ENCODE measurements at places on chromosomes 1 and 21.

GRCh38 chr1:165666152-165666825 lies 32.1 kb downstream of the ALDH9A1 start:
- DNase-seq = peak; percentile 13

GRCh38 chr1:219670426-219671149 lies 57.7 kb upstream of the ZC3H11B start:
- DNase-seq = no peak

- DNase-seq = no peak
Measured at GRCh38 chr1:20640183-20640597, 6.9 kb downstream of the PINK1 start.

- DNase-seq = no peak
Measured at GRCh38 chr1:116835161-116835560, 74.6 kb upstream of the PTGFRN start.

DNA sequence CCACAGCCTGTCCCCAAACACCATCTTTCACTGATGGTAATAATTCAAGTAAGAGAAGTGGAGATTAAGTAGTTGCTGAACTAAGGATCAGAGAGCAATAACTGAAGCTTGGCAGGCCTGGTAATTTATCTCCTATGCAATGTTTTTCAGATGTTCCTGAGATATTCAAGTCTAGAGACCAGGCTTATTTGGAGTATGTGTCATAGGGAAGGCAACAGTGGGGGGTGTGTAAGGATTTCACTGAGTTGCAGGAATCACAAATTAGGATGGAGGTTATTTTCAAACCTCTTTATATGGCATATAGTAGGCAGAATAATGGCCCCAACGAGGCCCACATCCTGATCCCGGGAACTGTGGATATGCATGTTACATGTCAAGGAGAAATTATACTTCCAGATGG lies 171.7 kb downstream of the KCNJ6 start:
- no peak for DNase-seq

- DNase-seq = no peak
Measured at GRCh38 chr1:167175901-167176300, 44.8 kb upstream of the POU2F1 start.

DNA sequence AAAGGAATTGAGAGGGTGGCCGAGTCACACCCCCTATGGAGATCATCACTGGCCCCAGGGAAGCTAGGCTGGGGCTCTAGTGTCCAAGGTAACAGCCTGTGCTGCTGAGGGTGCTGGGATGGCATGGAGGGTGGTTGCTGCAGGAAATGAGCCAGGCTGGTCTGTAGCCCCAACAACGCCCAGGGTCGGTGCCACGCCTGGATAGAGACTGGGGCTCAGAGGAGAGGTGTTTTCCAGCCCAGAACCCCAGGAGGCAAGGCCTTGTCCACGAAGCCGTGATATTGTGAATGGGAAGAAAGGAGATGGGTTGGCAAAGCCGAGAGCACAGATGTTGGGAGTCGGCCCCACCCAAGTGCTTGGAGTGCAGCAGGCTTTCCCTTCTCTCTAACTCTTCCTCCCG lies 68.9 kb upstream of the ACTRT2 start:
- DNase-seq = no peak

- DNase-seq = no peak
Measured at GRCh38 chr1:68375919-68376318, 73.8 kb downstream of the RPE65 start.

GRCh38 chr21:35071347-35071746 lies 22.2 kb upstream of the RUNX1 start:
- no peak for DNase-seq

- DNase-seq = no peak
Measured at GRCh38 chr1:101367630-101368029, 130.8 kb downstream of the S1PR1 start.

GRCh38 chr1:167563579-167564246 lies 10.2 kb upstream of the CREG1 start:
- no peak for DNase-seq

GRCh38 chr1:44807364-44808062 lies 362 bp upstream of the DYNLT4 start:
- peak; percentile 100 for DNase-seq

DNA sequence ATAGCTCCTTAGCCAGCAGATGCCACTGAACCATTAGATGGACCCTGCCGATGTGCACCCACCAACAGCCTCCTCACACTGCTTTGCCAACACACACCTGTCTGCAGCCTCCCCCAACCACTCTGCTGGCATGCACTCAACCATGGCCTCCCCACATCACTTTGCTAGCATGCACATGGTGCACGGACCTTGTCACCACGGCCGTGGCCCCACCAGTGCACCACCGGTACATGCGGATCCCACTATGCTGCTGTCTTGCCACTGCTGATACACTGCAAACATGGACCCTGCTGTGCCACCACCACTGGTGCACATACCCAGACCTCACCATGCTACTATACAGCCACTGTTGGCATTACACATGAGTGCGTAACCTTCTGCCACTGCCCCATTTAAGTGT lies 66.1 kb downstream of the HFM1 start:
- DNase-seq = no peak

DNA sequence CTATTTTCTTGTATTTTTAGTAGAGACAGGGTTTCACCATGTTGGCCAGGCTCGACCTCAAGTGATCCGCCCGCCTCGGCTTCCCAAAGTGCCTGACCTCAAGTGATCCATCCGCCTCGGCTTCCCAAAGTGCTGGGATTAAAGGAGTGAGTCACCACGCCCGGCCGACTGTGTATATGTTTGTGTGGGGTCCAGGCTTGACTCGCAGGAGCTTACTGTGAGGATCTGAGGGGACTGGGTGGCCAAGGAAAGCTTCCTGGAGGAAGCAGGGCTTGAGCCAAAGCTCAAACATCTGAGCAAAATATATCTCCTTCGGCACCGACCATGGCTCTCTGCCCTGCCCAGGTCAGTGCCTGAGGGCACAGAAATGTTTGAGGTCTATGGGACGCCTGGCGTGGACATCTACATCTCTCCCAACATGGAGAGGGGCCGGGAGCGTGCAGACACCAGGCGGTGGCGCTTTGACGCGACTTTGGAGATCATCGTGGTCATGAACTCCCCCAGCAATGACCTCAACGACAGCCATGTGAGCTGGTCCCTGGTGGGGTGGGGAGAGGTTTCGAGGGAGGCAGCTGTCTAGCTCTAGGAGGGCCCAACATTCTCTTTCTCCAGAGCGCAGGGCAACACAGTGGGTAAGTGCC lies 10.5 kb downstream of the PADI3 start:
- DNase-seq = no peak

DNA sequence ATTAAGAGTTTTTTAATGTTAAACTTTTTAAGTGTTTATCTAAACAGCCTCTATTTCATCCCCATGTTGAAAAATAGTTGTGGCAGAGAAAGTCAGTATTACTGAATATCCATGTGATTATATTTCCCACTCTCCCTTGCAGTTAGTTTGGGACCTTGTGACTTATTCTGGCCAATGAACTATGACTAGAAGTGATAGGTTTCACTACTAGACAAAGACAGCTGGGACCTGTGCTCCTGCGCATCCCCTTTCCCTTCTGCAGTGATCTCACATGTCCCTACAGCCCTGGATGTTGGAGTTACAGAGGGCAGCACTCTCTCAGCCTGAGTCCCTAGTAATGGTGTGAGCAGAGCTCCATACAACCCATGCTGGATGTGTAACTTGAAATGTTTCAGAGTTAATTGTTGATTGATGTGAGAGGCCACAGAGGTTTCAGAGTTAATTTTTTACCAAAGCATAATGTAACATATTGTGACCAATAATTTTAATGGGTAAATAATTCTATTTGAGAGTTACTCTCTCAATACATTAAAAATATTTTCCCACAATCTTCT lies 18.7 kb upstream of the SAMD13 start:
- no peak for DNase-seq

- no peak for DNase-seq
Measured at GRCh38 chr1:201028461-201028889, 5.0 kb upstream of the KIF21B start.

DNA sequence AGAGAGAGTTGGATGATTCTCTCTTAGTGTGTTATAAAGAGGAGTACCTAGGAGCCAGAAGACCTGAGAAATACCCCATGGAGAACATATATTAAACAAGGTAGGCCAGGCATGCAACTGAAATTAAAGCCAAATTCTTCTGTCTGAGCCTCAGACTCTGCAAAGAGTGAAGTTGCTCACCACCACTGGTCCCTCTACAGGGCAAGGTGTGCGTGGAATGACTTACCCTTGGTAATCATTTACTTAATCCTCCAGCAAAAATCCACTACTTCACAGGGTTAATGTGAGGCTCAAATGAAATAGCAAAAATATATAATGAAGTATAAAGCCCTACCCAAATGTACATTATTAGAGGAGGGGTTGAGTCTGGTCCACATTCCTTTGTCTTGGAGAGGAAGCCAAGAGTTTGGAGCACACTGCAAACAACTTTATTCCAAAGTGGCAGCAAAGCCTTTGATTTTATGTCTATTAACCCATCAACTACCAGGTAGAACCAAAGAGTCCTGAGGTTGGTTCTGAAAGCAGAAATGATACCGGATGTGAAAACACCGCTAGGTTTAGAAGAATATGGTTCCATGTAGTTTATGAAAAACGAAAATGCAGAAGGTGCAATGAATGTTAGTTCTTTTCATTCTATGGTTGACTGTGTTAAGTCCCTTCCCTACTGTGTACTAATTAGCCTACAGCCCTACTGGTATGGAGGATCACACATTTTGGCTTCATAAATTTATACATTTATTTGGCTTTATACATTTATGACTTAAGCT lies 8.5 kb downstream of the SSR2 start:
- no peak for DNase-seq

- no peak for DNase-seq
Measured at GRCh38 chr1:46941135-46941694, at the start of gene CYP4A11. TSS of gene CYP4A11 (minus strand) at chr1:46941476. CDS start at chr1:46941433, 43 bp downstream.

DNA sequence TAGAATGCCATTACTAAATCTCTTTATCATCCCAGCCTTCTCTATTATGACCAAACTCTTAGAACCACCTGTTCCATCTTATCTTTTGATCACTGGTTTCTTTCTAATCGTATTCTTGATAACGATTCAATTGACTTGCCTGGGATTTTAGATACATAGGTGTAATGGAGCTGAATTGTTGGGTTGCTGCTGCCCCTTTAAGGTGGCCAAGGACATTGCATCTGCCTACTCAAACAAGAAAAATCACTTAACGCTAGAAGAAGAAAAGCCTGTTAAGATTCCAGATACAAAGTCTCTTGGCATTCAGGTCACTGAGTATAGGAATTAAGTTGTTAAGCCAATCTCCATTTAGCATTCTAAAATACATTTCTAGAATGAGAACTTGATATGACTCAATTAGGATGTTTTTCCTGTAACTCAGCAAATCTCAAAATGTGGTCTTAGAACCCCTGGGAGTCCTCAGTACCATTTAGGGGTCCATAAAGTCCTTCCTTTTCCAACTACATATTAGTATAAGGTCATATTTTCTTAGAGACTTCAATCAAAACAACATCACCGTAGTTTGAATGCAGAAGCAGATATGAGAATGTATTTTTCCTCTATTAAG lies 12.4 kb downstream of the NEXN start:
- DNase-seq = peak; percentile 17

- no peak for DNase-seq
Measured at GRCh38 chr1:45926330-45926729, 122.9 kb downstream of the MAST2 start.

GRCh38 chr1:12406211-12407021 lies 176.6 kb downstream of the VPS13D start:
- DNase-seq = no peak

GRCh38 chr1:39933956-39934941 lies 20.7 kb upstream of the MFSD2A start:
- DNase-seq = peak; percentile 99

GRCh38 chr1:92446546-92446945 lies 40.2 kb downstream of the GFI1 start:
- DNase-seq = no peak

DNA sequence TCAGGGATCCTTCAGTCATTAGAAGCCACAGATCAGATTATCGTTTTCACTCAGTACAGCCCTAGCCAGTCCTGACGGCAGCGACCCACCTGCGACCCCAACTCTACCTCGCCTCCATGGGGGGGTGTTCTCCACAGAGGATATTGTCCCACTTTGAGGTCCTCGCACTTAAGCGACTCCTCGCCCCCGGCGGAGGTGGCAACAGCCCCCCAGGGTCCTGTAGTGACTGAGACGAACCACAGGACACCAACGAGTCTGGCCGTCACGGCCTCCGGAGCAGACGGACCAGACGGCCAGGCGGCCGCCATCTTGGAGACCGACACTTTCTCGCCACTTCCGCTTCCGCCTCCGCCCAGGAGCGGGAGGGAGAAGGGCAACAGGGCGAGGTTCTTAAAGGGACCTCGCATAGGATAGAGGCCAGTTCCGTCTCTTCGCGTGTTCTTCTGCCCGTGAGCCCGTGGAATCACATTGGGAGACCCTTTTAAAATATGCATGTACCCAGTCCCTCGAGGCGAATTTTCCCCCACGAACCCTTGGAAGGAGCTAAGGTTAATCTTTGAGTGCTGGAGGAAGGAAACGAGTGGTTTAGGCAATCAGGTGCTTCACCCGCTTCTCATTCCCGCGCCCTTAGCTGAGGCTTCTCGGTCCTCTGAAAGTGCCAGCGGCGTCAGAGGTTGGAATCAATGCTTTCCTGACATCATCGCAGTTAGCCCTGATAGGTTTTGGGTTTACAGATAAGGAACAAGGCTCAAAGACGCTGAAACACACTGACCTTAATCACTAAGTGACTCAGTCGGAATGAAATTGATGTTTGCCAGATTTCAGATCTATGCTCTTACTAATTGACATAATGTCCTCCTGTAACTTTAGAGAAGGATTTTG lies at the start of gene TM2D1:
Gene TM2D1 (minus strand): TSS at position 329 of the 882 bp plus-strand sequence. CDS start 21 bp downstream, at position 308.
- DNase-seq = peak; percentile 77

DNA sequence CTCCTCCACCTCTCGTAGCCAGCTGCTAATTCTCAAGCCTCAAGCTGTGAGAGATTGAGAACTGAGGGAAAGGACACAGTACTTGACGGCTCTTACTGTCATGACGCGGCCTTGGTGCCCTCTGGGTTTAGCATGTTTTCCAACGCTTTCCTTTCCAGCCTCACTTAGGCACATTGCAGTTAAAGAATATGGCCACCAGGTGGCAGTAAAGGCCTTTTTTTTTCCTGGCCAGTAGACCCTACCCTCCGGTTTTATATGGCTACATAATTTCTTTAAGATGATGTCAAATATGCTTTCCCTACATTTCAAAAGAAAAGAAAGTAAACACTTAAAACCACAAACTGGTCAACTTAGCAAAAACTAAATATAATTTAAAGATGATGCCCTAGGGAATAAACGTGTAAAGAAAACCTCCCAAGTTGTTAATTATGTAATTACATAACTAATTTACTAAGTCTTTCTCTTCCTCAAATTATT lies 56.8 kb upstream of the PRDX6 start:
- DNase-seq = peak; percentile 59

GRCh38 chr1:93666613-93667384 lies 14.8 kb downstream of the BCAR3 start:
- no peak for DNase-seq

- no peak for DNase-seq
Measured at GRCh38 chr1:205601205-205601604, 30.6 kb downstream of the ELK4 start.

DNA sequence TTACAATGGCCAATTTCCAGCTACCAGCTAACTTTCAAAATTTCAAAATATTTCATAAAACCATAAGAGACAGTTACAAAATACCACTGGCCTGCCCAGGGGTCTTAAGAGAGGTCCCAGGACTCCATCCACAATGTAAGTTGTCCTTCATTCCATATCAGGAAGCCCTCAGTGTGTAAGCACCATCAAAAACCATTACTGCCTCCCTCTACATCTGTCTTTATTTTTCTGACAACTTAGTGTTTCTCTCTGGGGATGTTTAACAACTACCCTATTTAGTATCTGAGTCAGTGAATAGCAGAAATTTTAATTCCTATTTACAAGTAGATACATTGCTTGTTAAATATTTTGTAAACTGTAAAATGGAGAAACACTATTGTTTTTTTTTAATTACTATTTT lies 339.3 kb upstream of the ADAMTS5 start:
- DNase-seq = no peak

Measured in GM04504 (cell line).